Activated CD8-positive, alpha-beta T cell treated with anti-CD3 and anti-CD28 coated beads, Interleukin-2, amount 10 ng/mL, durations not matched to agents 7 days and 5 days (primary cell): ENCODE measurements at places on chromosomes 5 and 9. TPM values are rescaled to one million over a fixed set of nuclear protein-coding genes. Genes with fewer than 3 reads are reported as not detected.
A peak's percentile ranks its signal among the peaks of the same experiment; 100 is the strongest.

DNA sequence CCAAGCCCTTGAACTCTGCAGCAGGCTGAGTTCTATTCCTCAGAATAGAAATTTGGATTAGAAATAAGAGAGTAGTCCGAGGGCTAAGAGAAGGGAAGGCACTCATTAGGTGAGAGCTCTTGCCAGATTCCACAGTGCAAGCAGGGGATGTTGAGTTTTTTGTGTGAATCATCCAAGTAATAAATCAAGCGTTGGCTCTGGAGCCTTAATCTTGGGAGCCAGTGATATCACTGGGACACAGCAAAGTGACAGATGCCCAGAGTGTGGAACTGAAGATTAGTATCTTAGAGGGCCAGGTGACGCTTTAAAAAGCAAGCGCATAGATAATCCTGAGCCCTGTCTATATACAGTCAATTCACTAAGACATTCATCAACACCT is 60.3 kb downstream of the FOXD1 start:
- no peak for DNase-seq

GRCh38 chr9:38771593-38771992 is 51.7 kb upstream of the FAM240B start:
- DNase-seq: no peak

The STOM gene
- 54.9 TPM for total RNA-seq

The LCN1 gene
- not detected for total RNA-seq

DNA sequence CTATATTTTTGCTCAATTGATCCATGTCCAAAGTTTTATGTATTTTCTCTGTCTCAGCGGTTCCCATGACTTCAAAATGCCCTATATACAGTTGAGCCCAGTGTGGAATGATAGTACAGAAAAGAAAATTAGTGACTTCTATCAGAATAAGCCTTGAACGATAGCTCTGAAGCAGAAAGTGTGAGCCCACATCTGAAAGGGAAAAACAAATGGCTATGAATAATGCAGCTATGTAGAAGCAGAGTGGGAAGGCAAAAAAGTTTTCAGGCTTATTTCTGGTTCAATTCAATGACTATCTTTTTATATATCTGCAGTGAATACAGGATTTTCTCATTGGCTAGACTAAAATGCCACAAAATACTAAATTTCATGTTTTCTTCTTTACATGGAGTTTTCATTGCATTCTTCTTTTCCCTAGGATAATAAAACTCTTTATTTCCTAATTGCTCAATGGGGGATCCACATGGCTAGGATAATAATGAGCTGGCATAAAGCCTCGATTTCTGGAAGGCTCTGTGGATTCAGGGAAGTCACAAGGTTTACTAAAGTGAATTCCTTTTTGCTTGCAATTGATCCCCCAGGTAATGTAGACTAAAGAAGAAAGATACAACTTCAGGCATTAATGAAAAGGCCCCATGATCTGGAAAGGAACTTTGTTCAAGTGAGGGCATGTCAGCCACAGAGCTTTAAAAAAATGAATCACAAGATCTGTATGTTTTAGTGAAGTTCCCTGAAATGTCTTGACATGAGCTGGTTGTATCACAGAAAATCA is 377.0 kb upstream of the RIOK2 start:
- no peak for DNase-seq

DNA sequence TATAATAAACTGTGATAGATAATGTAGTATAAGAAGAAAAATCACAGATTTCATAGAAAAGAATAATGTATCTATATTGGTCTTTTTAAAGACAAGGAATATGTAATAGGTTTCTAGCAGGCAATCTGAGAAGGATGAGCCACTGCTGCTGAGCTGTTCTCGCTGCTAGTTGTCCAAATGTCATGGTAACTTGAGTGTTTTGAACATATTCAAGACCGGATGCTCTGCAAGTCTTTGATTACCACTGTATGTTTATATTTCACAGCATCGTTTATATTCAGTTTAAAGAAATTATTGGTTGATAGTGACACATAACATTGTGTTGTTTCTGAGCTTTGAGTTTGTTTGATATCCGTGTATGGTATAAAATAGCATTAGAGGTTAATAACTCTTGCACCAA is 9.6 kb downstream of the C5orf47 start:
- no peak for DNase-seq

GRCh38 chr9:89956331-89956730 is 351.5 kb downstream of the GADD45G start:
- DNase-seq: no peak

The SHC3 gene
- total RNA-seq: not detected

The MEF2C gene
- total RNA-seq: 0.13 TPM

DNA sequence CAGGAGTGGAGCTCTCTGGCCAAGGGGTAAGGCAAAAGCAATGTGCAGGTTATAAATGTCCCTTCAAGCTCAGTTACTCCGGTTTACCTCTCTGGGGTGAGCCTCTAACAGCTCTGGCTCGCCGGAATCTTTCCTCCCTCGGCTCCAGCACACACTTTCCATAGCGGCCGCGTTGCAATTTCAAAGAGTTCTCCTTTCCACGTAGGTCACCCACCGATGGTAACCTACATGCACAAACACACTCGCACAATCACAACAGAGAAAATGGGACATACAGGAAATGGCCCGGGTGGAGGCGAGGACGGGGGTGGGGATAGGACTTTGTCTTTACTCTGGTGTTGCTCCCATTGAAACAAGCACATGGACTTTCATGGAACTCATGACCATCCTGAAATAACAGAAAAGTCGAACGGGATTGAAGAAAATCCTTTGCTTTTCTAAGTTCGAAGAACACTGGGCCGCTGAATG is 1.2 kb downstream of the LHFPL2 start:
- DNase-seq: no peak

- DNase-seq: peak; percentile 43
Observed at GRCh38 chr9:98707166-98708102, 1.3 kb downstream of the GABBR2 start.

The HAPLN1 gene
- not detected for total RNA-seq

GRCh38 chr5:124059200-124059599 is 547.2 kb downstream of the CSNK1G3 start:
- DNase-seq: no peak

- no peak for DNase-seq
Observed at GRCh38 chr5:134463176-134463720, 51.6 kb upstream of the CDKN2AIPNL start.

GRCh38 chr5:102701748-102702147 is 53.4 kb upstream of the PAM start:
- no peak for DNase-seq

The EDIL3 gene
- not detected for total RNA-seq

The PCDHGB6 gene
- not detected for total RNA-seq

DNA sequence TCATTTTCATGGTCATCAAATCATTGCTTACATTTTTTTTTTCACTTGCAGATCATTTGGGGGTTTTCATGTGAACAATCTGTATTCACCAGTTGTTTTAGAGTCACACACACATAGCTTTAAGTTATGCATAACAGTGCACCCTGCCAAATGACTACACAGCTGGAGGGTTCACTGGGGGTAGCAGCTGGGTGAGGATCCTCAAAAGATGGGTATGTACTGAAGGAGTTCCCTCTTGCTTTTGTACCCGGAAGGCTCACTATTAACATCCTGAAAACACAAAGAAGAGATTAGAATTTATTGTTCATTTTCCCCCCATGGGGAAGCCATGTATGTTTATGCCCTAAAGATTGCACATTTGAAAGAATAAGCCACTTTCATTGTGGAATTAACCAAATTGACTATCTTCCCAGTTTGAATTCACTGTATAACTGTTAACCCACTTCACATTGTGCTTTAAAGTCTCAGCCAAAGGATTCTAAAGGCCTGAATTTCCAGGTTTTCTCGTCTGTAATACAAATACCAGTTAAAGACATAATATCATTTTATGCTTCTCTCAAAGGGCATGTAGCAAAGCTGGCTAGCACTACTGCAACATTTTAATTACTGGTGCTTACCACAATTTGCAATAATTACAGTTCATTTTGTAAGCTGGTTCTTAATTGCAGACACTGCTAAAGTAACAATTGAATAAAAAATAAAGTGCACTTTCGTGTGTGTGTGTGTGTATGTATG is 466.4 kb upstream of the MEF2C start:
- no peak for DNase-seq

DNA sequence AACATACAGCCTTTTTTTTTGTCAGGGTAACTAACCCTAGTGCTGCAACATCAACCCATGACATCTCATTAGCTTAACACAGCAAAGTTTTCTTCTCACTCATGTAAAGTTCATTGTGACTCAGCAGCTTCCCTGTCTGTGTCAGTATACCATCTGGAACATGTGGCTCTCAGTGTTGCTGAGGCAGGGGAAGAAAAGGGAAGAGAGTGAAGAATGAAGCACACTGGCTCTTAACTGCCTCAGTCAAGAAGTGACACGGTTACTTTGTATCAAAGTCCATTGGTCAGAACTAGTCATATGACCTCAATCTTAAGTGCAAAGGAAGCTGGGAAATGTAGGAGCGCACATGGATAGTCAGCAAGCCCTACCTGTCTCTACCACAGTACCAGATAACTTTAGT is 185.0 kb upstream of the ELL2 start:
- no peak for DNase-seq

The GALT gene
- total RNA-seq: 79.1 TPM

DNA sequence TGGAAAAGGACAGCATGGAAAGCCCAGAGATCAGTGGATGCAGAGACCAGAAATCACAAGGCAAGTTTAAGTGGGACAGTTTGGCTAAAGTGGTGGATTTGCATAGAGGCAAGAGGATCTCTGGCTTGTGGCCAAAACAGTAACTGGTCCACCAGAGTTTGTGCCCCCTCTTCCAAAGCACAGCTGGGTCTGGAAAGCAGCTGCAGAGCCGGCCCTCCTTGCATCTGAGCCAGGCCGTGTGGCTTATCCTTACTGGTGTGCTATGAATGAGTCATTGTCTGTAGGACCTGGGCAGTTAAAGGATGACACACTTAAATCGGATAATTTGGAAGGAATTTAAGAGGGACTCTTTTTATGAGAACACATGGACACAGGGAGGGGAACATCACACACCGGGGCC is 146.6 kb downstream of the PIP5K1B start:
- DNase-seq: no peak

- no peak for DNase-seq
Observed at GRCh38 chr9:12464910-12465512, 228.2 kb upstream of the TYRP1 start.

- no peak for DNase-seq
Observed at GRCh38 chr5:27854243-27854852, 816.0 kb upstream of the CDH9 start.

GRCh38 chr5:147175516-147176097 is 59.2 kb upstream of the STK32A start:
- DNase-seq: no peak

DNA sequence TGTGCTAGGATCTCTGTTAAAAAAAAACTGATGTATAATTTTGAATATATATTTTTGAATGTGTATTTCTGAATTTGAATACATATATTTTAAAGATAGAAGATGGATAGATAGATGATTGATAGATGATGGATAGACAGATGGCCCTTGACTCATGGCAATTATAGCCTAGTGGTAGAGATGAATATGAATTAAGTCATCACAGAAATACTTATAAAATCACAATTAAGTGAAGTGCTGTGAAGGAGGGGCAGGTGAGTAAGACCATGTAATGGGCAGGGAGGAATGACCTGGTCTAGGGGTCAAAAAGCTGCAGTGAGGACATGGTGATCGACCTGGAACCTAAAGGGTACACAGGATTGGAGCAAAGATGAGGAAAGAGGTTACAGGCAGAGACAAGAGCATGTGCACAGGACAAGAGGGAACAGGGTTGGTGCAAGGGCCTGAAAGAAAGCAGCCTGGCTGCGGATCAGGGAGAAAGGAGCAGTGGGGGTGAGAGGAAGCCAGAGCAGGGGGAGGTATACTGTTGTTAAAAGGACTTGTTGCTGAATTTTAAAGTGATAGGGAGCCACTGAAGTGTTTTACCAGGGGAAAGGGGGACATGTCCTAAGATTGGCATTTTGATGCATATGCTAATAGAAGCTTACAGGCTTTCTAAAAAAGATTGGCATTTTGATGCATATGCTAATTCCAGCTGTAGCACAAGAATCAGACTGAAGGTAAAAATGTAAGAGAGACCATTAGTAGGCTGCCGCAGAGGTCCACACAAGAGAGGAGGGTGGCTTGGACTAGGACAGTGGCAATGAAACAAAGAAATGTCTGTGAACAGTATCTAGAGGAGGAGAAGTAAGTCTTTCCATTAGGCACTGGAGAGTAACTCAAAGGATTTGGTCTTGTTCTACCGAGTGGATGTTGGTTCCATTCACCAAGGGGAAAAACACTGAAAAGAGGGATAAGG is 527.8 kb downstream of the AGTPBP1 start:
- no peak for DNase-seq

DNA sequence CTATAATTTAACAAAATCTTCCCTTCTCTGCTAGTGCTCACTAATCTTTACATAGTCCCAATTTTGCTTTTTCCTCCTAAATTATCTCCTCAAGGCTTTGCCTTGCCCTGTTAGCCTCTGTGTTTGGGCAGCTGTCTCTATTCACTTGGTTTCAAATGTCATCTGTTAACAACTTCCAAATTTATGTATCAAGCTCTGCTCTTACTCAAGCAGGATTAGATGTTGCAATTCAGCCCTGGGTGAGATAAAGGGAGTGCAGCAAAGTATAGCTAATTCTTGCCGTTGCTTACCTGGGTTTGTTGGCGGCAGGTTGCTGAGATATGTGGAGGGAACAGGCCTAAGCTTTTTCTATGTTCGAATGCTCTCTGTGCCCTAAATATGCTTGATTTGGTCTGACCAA is 483.8 kb downstream of the DMAC1 start:
- no peak for DNase-seq

The POU5F2 gene
- 1.1 TPM for total RNA-seq

The DBN1 gene
- total RNA-seq: 104 TPM

The BHMT2 gene
- not detected for total RNA-seq

DNA sequence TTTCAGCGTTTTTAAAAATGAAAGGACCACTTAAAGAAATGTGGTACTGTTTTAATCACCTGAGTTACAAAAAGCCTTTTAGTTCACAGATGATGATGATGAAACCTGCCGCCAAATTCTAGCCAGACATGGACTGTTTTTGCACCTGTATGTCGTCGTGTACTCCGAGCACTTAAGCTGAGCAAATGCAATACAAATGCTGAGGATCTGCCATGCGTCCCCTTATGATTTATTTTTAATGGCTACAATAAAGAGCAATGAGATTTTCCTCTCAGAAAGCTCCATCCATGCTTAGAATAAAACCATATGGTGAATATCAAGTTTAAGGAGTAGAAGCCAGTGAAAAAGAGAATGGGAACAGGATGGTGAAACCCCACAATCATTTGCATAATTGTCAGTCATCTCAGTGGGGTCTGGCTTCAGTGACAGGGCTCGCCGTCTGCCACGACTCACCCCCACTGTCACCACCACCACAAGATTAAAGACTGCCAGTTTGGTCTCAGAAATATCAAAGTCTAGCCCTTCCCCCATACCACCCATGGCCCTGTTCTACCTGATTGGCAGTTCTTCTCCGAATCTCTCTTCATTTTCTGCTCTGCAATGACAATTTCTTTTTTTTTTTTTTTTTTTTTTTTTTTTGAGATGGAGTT is 159.9 kb downstream of the GOLPH3 start:
- no peak for DNase-seq

The AFAP1L1 gene
- total RNA-seq: not detected
